ENCODE measurements at places on chromosomes 3 and 15.

GRCh38 chr15:76078285-76078877 is 18.6 kb downstream of the TMEM266 start:
- DNase-seq = no peak

- no peak for DNase-seq
Measured at GRCh38 chr3:166481340-166481739, 644.1 kb upstream of the BCHE start.

GRCh38 chr15:45148076-45149059 is 18.6 kb downstream of the DUOX1 start:
- no peak for DNase-seq

DNA sequence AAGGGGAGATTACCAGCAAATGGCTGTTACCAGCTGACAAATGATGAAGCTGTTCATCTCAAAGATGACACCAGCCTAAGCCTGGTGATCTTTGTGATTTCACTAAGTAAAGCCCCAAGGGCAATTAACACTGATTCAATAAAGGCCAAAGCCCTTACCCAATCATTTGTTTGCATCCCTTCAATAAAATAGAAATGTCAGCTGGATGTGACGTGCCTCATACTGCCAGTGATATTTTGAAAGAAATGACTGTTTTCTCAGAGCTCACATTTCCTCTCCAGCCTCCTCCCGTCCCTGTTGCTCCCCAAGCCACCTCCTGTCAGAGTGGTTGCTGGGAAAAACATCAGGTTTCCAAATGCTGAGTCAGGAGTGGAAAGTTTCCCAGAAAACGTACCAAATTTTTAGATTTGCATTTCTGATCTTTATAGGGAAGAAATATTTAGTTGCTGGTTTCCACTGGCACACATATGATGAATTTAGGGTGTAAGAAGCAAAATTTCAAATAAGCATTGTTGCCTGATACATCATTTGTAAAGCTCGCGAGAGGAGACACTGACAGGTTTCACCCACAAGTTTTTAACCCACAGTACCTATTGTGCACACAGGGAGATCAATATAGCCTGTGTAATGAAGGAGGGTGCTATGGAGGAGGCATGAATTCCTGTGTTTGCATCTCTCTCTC is 21.0 kb downstream of the C2CD4A start:
- DNase-seq = no peak

DNA sequence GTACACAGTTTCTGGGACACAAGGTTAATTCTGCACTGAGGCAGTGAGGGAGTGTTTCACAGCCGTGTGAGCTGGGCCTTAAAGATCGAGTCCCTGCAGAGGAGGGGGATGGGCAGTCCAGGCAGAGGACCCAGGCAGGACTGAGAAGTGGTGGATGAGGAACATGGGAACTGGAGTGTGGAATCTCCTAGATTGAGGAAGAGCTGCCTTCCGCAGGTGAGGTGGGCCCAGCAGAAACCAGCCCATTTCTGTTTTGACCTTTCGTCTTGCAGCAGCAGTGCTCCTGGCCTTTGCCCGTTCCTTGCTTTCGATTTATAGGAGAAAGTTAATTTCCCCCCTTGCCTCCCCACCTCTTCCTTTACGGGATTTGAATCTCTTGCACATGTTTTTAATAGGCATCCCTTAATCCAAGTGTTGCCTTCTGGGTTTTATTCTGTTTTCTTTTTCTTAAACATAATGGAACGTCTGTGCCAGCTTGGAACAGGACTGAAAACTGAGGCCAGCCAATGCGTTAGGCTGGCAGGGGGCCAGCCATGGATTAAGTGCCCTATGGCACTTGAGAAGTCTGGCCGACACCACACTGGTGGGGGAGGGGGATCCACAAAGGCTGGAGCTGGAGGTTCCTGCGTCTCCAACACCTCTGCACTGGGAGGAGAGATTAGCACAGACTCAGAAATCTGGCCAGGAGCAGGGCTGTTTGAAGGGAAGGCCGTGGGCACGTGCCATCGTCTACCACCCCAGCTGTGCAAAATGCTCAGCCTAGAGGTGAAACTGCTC is 78.1 kb downstream of the AAGAB start:
- no peak for DNase-seq

DNA sequence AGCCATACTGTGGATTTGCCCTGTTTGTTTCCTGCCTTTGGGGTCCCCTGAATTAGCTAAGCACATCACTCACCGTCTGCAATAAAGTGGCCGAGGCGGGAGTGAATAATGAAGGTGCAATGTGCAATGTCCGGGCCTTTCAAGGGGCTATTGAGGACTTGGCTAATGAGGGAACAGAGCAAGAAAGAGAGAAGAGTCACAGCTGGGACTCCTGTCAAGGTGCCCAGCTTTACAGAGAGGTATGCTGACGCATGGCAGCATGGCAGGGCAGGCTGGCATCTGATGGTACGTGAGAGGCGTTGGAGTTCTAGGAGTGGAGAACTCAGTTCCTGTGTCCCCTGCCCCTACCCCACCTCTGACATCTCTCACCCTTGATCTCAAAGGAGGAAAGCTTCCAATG is 13.8 kb upstream of the ATP2B2 start:
- no peak for DNase-seq

GRCh38 chr3:105518806-105519418 is 152.2 kb downstream of the ALCAM start:
- no peak for DNase-seq

DNA sequence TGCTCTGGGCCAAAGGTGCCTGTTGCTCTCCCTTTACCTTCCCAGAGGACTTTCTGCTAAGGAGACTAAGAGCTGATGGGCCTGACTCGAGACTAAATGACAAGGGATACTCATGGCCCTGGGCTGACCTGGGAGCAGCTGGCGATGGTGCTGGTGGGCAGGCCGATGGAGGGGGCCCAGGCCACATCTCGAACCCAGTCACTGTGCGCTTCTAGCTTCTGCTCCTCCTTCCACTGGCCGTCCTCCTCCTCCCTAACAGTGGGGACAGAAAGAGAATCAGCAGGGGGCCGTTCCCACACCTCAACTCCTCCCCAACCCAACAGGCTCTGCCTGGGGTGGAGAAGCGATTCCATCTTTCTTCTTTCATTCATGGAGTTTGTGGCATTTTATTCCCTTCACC is 12.2 kb upstream of the GHRL start:
- DNase-seq = no peak

DNA sequence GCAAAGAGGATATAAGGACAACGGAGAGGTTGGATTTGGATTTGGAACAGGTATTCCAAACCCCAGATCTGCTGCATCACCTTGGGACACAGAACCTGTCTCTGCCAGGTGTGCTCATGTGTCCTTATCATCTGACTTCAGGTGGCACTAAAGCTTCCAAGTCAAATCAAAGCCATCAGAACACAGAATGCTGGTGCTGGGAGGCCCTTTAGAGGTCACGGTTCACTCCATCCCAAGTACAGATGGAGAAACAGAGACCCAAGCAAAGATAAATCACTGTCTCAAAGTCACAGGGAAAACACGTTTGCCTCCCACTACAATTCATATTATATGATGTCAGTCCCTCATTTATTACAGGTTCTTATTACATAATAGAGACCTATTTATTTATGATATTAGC is 72.8 kb downstream of the HES1 start:
- DNase-seq = no peak

- DNase-seq = no peak
Measured at GRCh38 chr3:50322115-50322385, 495 bp downstream of the HYAL2 start.

DNA sequence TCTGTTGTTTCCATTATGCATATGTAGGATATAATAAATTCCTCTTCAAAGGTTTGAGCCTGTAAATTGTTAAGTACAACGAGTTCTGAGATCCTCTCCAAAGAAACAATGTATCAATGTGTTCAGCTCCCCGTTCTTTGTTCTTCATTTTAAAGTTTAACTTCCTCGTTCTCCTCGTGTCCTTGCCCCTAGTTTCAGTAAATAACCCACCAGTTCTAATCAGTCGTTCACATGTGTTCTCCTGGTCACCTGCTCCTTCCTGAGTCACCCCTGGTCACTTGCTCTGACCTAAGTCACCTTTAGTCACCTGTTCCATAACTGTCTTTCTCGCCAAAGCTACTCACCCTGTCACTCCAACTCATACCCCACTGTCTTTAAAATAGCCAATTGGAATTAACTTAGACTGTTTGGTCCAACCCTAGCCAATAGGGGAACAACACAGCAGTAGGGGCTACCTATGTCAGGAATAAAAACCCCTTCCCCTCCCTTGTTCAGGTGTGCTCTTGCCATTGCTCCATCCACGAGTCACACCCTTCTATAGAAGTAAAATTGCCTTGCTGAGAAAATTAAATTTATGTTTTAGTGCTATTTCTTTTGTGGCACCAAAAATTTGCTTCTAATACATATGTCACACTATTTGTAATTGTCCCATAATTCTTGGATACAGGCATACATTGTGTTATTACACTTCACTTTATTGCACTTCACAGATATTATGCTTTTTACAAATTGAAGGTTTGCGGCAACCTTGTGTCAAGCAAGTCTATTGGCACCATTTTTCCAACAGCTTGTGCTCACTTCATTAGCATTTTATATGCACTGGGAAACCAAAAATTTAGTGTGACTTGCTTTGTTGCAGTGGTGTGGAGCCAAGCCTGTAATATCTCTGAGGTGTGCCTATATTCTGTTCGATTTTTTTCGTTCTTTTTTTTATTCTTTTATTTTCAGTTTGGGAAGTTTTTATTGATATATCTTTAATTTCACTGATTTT is 15.3 kb upstream of the MCF2L2 start:
- DNase-seq = no peak

- DNase-seq = no peak
Measured at GRCh38 chr15:57385923-57386390, 9.7 kb downstream of the CGNL1 start.

DNA sequence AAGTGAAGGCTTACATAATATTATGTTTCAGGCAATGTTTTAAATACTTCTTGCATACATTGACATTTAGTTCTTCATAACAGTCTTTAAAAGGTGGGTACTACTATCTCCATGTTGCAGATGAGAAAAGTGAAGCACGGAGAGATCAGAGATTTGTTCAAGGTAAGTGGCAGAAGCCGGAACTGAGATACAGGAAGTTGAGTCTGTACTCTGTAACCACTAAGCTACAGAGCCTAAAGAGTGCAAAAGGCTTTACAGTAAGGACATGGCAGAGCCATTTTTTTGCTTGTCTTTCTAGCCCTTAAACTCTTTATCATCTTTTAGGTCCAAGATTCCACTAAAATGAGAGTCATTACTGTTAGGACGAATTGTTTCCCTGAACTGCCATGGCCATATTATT is 186.5 kb upstream of the PEX5L start:
- DNase-seq = no peak

GRCh38 chr3:114179575-114179974 is 723 bp upstream of the DRD3 start:
- no peak for DNase-seq

DNA sequence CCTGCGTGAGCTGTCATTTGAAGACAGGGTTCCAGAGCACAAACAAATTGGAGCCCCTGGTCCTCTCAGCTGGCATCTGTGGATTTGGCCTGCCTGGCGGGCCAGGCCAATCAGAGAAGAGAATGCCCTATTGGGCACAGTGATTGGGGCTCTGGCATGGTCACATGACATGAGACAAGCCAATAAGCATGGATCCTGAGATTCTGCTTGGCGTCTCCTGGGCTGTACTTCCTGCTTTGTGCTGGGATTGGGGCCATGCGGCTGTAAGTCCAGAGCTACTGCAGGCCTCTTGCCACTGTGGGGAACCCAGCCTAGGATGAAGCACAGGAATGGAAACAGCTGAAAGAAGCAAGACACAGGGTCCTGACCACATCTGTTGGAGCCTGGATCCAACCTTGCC is 121.4 kb downstream of the FBLN2 start:
- no peak for DNase-seq
